Stimulated activated CD4-positive, alpha-beta T cell treated with anti-CD3 and anti-CD28 coated beads, TNF-alpha, amount 100 ng/mL, for 48 hours (primary cell): ENCODE measurements at places on chromosomes 11 and 22.

GRCh38 chr11:69670158-69670845 is 4.9 kb downstream of the LTO1 start:
- DNase-seq = peak; percentile 54

DNA sequence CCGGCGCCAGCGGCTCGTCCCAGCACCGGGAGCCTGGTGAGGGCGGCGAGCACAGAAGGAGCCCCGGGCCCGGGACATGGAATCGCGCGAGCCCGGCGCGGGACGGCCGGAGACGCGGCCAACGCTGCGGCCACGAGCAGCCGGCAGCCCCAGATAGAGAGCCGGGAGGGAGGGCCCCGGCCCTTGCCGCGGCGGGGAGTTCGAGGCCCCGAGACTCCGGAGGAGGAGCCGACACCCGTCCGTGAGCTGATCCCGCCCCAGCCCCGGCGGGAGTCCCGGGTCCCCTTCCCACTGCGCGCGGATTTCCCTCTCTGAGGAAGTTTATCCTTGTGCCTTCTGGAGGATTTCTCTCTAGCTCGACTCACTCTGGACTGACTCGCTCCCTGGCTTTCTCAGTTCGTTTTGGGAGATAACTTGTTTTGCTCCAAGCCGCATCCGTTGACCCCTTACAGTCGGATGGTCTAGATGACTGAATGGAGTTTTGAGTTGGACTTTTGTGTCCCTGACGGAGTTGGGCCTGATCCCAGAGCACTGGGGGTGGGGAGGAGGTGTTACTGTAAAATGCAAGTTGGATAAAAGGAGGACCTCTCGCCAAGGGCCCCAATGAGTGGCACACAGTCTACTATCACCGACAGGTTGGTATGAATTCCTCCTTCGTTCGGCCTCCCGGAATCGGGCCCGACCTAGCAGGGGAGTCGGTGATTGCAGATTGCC is 585 bp downstream of the ARHGEF12 start:
- no peak for DNase-seq

DNA sequence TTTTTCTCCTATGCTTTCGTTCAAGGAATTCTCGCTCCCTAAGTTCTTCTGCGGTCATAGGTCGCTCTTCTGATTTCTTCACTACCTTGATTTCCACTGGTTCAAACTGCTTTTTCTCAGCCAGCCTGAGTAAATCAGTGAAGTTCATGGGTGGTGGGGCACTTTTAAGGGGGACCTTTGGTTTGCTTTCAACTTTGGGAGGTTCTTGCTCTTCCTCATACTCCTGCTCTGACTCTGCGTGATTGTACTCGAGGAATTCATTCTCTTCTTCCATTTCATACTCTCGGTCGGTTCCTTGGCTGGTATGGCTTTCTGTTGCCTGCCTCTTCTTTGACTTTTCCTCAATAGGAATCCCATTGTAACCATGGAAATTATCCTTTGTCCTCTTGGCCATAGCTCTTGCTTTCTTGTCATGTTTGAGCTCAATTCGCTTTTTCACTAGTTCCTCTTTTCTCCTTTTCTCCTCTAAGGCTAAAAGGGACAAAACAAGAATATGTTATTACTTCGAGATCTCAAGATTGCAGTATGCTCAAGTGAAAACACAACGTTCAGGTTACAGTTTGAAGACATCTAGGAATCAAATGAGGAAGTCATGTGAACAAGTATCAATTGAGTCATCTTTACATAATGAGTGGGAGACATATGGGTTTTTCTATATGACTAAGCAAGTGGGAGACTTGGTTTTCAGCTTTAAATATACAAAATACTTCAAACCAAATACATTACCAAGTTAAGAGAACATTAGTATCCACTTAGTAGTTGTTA is 16.2 kb downstream of the MISFA start:
- no peak for DNase-seq

DNA sequence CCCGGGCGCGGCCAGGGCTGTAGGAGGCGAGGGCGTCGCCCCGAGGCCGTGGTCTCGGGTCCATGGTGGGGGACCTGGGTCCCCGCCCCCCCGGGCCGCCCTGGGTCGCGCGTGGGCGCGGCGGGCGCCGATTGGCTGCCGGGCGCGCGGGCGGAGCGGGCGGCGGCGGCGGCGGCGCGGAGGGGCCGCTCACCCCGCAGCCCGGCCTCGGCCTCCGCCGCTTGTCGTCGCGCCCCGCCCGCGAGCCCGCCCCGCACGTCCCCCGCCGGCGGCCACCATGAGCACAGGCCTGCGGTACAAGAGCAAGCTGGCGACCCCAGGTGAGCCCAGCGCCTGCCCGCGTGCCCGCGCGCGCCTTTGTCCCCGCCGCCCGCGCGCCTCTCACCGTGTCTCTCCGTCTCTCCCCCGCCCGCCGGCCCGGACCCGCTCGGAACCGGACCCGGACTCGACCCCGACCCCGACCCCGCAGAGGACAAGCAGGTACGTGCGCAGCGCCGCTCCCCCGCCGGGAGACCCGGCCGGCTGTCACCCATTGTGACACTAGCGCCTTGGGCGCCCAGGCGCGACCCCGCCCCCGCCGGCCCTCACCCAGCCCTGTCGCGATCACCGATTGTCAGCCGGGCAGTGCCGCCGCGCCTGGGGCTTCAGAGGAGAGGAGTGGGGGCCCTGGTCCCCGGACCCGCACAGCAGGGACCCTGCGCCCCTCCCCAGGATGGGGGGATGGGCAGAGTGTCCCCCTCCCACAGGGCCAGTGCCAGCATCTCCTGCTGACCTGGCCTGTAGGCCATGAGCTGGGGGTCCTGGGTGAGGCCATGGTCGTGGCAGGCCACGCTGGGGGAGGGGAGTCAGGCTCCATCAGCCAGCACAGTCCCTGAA is at the start of gene SEPTIN5:
TSS of gene SEPTIN5 (plus strand) at position 192 of the 876 bp plus-strand sequence. CDS start at position 278, 86 bp downstream.
- no peak for DNase-seq

DNA sequence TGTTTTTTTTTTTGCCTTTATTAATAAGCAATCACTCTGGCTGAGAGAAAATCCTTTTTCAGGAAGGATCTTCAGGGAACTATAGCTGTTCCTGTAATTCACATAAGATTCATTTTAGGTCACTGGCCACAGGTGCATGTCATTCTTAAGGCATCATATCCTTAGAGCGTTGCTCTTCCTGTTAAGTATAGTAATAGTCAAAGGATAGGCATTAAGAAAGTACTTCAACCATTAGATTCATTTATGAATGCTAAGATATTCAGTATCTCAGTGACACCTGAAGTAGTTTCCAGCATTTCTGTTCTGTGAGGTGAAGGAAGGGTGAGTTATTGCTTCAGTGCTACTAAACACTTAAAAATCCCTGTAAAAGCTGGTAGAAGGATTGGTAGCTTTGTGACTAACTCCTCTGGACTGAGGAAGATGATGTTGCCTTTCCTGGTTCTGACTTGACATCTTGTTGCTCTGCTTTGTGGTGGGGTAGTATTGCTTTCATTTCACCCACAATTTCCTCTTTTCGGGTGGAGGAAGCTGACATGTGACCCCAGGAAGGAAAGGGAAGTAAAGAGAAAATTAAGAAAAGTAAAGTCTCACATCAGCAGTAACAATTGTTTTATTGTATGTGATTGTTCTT is 34.7 kb downstream of the RNF169 start:
- DNase-seq = no peak

DNA sequence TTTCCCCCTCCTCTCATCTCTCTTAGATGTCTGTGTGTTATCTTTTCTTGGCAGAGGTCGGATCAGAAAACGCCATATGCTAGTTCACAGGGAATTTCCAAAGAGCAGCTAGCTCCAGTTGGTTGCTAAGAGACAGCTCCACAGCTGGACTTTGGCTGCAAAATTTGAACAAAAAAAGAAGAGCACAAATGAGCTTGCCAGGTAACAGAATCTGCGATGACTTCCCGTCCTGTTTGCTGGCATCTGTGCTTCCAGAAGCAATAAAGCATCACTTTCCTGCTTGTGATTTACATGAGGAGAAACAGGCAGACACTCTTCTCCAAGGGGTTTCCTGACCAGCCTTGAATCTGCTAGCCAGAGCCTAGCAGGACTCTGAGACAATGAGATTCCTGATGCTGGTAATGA is 596.0 kb upstream of the B3GAT1 start:
- DNase-seq = no peak

- no peak for DNase-seq
Observed at GRCh38 chr11:112632866-112633505, 328.2 kb upstream of the NCAM1 start.

- no peak for DNase-seq
Observed at GRCh38 chr11:95586661-95587060, 202.9 kb downstream of the FAM76B start.

GRCh38 chr11:116693102-116693570 is 79.7 kb downstream of the BUD13 start:
- DNase-seq = no peak

GRCh38 chr22:42287174-42287890 is 16.9 kb upstream of the TCF20 start:
- no peak for DNase-seq

DNA sequence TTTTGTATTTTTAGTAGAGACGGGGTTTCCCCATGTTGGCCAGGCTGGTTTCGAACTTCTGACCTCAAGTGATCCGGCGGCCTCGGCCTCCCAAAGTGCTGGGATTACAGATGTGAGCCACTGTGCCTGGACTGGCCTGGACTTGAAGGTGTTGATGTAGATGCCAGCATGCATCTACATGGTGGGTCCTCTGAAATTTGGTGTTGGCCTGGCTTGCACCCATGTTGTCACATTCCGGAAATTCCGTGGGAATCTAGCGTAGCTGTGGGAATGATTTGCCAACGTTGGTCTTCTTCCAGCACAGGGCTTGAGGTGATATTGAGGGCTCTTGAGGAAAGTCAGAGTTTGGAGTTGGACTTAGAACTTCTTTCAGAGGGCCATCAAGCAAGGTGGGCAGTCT is 6.5 kb downstream of the PACS1 start:
- no peak for DNase-seq

GRCh38 chr22:19989725-19990067 is 26.9 kb downstream of the ARVCF start:
- DNase-seq = no peak

GRCh38 chr22:29092243-29092642 is 19.4 kb downstream of the KREMEN1 start:
- DNase-seq = no peak

DNA sequence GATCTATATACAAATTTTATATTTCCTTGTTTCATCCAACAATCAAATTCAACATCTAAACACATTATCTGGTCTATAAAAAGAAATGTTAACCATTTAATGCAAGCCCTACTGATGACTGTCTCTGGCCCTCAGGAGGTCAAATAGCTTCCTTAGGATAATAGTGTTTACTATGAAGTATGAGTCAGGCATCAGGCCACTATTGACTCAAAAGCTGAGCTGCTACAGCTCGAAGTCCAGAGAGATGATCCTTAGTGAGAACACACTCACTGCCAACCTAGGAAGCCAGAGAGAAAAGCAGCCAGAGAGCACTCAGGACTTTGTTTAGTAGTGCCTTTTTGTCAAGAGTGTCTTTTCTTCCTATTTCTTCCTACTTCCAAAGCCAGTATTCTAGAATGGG is 171.8 kb downstream of the SOX6 start:
- DNase-seq = no peak

- DNase-seq = no peak
Observed at GRCh38 chr22:26669060-26669481, 11.7 kb downstream of the MIAT start.

DNA sequence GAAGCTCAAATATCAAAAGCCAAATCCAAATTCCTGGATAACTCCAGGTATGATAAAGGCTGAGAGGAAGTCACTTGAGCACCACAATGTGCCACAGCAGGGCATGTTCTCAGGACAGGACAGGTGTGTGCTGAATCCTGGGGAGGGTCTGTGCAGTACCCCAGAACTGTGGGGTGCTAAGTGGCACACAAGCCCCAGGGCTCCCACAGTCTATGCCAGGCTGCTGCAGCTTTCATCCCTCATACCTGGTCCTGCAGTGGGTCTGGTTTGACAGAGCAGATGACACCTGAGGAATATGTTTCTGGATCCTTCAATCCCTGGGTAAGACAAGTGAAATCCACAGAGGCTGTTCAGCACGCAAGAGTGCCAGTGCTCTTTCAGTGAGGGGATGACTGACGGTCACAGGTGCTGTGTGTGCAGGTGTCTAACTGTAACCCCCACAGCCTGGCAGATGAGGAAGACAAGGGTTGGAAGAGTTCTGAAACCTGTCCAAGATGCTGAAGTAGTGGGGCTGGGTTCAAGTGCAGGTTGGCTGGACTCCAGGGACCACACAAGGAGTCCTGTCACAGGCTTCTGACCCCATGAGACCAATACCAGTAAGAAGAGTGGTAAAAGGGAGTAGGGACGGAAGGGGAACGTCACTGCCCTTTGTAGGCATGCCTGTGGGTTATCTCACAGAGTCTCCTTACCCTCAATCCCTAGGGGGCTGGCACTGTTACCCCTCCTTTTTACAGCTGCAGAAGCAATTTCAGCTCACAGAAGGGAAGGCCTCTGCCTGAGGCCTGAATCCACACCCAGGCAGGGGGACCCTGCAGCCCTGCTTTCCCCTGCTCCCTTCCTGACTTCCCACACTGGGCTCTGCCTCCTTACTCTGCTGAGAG is 14.1 kb downstream of the SERPIND1 start:
- no peak for DNase-seq

- DNase-seq = no peak
Observed at GRCh38 chr11:2775626-2776350, 76.0 kb upstream of the KCNQ1OT1 start.

DNA sequence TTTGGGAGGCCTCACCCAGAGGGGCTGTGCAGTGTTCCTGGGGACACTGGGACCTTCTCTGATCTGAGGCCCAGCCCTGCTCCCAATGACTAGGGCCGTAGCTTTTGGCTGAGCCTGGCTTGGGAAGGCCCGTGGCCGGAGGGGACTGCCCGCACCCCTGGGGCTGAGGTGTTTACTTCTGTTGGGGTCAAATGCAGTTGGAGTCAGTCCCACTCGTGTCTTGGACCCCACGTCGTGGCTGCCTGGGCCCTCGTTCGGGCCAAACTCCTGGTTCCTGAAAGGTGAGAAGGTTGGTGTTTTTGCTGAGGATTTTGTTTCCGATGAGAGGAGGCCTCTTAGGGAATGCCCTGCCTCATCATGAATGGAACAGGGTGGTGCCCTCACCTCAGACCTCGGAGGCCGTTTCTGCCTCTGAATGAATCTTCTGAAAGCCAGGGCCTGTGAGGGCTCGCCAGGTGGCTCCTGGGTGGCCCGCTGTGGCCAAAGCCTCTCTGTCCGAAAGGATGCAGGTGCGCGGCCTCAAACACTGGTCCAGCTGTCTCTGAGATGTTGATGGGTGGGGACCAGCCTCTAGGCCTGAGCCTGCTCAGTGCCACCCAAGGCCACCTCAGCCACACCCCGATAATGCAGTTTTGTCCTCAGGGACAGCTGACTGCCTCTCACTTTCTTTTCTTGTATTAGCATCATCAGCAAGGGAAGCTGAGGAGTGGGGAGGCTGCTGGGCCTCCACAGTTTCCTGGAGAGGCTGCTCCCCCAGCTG is 40.3 kb upstream of the A4GALT start:
- DNase-seq = no peak
